Fibroblast of the aortic adventitia (primary cell): ENCODE measurements at places on chromosomes 16 and 17.
A peak's percentile ranks its signal among the peaks of the same experiment; 100 is the strongest.

DNA sequence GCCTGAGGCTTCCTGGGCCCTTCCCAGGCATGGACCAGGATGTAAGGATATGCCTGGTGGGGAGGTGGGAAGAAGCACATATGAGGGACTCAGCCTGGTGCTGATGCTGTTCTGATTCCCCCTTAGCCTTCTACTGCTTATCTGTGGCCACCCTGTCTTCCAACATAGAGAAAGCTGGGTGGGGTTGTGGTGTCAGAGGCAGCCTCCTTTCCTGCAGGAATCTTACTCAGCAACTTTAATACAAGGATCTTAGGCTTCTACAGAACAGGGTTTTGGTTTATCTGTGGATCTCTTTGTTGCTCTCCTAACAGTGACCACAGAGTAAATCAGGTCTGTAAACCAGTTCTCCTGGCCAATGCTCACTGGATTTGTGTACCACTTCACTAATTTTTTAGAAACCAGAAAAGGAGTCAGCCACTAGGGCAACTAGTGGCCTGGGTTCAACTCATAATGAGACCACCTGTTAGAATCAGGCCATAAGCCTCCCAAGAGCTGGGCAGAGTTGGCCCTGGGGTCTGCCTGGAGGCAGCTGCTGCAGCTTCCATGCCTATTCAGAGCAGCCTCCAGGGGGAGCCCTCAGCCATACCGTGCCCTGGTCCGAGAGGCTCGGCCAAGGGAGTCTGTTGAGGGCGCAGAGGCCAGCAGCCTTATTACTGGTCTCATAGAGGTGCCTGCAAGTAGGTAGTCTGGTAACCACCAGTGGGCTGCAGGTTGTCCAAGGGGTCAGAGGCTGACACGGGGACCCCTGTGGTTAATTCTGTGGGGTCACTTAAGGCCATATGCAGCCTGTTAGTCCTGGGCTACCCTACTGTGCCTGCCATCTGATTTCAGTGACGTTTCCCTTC is 7.1 kb downstream of the HAS3 start:
- DNase-seq: peak; percentile 35

DNA sequence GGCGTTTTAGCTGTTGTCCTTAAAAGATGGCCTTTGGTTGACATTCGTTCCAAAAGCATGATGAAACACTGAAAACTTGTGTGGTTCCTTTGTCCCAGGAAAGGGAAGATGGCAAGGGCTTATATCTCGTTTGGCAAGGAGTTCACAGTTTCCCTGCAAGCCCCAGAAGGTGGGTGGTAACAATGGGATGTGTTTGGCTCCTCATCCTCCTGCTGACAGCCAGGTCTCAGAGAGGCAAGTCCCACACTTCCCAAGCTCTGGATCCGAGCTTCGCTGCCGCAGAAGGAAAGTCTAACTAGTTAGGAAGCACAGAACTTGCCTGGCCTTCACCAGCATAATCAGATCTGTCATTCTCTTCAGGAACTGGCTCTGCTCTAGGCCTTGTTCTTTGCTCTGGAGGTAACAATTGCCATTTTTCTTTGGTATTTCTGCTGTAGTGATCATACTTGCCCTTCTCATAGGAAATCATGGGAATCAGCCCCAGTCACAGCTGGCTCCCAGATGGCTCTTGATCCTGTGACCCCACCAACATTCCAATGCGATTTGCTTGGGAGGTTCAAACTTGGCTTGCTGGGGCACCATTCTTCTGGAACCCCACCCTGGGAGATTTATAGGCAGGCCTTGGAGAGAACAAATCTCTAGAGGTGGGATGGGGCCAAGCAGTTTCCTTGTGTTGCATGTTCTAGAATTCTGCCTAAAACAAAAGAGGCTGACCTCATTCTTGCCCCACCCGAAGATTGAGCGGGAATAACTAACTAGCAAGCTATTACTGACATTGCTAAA is 17.9 kb downstream of the KPNA2 start:
- peak; percentile 99 for DNase-seq

DNA sequence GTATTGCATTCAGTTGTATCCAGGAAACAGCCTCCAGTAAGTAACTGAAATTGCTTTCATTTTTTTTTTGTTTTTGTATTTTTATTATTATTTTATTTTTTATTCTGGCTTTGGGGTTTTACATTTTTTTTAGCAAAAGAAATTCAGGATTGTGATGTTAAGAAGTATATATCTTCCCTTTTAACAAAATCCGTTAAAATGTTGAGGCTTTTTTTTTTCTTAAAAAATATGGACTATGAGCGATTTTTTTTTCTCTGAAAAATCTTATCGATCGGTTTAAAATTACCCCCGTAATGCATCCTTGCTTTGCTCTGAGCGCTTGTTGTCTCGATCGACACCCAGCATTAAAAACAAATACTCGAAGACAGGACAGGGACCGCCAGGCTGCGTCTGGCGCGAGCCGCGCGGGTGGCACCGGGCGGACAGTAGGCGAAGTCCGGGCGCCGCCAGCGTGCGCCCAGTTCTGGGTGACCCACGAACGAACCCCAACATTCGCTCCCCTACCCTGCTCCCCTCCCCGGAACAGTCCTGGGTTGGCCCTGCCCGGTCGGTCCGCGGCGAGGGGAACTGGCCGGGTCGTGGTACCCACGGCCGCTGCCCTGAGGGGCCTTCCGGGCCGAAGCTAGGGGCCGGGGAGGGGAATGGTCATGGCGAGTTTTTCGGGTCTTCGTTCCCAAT is 482 bp downstream of the BAHCC1 start:
- DNase-seq: no peak

GRCh38 chr16:81808933-81809480 is 29.9 kb downstream of the PLCG2 start:
- no peak for DNase-seq

GRCh38 chr17:40910441-40910841 is 25.4 kb upstream of the KRT20 start:
- peak; percentile 77 for DNase-seq

- no peak for DNase-seq
Measured at GRCh38 chr17:72264682-72265405, 144.0 kb downstream of the SOX9 start.

GRCh38 chr16:46908540-46909372 is 24.6 kb downstream of the GPT2 start:
- peak; percentile 73 for DNase-seq

DNA sequence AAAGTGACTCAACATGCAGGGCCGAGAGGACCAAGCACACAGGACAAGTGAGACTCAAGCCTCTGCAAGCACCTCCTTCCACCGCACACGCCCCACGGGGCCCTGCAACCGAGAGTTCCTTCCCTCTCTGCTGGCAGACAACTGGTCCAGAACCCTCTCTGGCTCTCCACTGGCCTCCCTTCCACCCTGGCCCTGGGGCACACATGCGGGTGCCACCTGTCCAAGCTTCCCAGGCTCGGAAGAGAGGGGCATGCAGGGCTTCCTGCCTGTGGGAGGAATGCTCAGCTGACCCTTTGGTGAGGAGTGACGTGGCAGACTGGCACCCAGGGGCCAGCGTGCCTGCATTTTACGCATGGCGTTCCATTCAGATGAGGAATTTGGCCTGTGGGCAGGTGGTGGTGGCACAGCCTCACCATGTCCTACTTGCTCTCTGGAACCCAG is 59.8 kb downstream of the PIPOX start:
- DNase-seq: no peak

- peak; percentile 60 for DNase-seq
Measured at GRCh38 chr17:3865176-3865575, 19.1 kb upstream of the NCBP3 start.

DNA sequence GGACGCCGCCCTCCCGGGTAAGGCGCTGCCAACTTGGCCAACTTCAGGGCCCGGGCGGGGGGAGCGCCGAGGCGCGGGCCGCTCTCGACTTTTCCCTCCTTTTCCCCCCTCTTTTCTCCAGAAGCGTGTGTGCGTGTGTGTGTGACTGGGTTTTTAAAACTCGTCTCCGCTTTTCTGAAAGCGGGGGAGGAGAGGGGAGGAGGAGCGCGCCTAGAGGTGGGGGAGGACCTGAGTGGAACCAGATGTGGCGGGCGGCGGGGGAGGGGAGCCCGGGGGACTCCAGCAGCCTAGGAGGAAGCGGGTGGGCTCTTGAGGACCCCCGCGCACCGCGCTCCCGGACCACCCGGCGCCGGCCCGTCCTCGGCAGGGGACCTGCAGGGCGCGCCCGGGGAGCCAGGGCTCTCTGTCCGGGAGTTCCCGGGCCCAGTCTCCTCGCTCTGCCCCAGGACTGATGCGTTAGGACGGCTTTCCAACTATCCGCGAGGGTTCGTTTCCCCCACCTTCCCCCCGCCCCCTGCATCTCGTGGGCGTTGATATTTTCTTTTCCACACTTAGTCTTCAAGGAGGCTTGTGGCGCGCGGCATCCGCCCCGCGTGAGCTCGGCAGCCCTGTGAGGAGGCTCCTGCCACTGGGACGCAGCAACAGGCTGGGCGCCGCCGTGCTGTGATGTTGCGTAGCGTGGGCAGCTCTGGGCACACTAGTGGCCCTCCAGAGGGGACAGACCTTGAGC is 599 bp downstream of the MRC2 start:
- DNase-seq: peak; percentile 82

DNA sequence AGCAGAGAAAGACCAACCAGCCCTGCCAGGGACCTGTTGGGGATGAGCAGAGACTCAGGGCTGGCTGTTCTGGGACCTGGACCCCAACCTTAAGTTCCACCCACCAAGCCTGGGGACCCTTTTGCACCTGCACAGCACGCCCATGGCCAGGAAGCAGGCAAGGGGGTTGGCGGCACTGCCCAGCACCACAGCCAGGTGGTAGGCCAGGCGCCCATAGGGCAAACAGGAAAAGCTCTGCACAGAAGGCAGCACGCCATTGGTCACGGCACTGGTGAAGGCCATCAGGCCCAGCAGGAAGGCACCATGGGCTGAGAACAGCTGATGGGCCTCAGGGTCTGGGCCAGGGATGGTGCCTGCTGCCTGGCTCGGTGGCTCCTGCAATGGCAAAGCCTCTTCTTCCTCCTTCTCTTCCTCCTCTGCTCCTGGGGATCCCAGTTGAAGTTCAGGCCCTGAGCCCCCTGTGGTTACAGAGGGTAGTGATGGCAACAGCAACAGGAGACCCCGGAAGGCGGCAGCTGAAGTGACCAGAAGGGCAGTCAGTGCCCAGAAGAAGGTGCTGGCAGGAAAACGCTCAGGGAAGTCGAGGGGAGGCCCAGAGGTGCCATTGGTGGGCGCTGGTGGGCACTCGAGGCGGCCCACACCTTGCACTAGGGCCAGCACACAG is 1.7 kb downstream of the SLC52A1 start:
- no peak for DNase-seq

GRCh38 chr16:55271945-55272513 is 52.0 kb upstream of the IRX6 start:
- no peak for DNase-seq

DNA sequence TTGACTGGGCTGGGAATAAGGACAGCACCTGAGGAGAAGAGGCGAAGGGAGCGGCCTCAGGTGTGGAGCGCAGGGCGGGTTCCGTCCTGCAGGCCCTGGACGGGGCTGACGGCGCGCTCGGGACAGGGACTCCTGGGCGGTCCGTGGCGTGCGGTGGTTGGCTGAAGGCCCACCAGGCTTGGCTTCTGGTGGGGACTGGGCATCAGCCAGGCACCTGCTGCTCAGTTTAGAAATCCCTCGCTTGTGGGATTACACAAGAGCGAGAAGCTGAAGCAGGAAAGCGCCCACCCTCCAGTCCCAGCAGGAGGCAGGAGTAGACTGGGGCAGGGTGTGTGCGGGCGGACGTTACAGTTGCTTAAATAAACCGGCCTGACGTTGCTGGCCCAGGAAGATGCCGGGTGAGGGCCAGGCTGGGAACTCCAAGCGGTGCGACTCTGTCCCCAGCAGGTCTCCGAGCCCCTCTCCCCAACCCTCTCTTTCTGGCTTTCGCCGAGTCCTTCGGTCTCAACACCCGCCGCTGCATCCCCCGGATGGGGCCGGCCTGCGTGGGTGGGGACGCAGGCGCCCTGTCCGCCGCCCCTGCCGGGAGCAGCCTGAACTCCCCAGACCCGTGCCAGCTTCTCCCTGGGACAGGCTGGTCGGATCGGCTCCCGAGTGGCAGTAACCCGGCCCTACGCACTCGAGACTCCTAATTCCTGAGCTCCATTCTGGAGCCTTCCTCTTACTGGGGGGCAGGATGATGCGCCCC is 639 bp downstream of the MIF4GD start:
- peak; percentile 70 for DNase-seq

- DNase-seq: no peak
Measured at GRCh38 chr17:63880706-63881105, 1.0 kb downstream of the GH2 start.

- DNase-seq: peak; percentile 24
Measured at GRCh38 chr17:37742116-37742761, 2.6 kb downstream of the HNF1B start.

DNA sequence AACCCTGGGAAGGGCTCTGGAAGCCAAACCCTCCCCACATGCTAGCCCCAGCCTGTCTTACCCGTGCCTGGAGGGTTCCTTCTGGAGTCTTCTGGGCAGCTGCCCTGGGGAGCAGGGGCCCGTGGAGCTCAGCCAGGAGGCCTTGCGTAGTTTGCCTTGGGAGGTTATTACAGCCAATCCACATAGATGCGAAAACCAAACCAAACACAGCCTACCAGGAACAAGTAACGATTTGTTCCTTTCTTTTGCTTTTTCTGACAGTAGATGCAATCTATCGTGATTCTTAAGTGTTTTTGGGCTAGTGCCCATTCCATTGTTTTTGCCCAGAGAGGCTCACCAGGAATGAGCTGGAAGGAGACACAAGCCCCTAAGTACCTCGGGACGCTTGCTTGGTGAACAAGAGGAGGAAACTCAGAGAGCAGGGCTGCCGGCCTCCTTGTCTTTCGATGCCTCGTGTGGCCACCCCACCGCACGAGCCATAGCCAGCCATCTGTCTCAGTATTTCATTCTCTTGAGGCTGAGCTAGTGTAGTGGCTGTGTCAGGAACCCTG is 102.7 kb upstream of the NOL11 start:
- DNase-seq: peak; percentile 56

DNA sequence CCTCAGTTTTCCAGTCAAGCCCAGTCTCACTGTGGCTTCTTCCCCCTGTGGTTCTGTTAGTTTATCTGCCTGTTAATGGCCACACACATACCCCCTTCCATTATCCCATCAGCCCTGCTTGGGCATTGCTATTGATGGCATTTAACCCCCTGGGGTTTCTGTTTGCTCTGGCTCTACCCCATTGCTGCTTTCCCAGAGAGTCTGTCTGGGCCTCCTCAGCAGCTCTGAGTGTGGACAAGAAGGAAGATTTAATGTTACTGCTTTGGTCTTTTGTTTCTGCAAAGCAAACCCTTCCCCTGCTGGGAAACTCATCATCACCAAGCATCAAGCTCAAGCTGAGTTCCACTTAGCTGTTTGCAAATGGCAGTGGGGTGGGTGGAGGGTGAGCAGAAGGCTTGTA is 162.7 kb downstream of the CCT6B start:
- no peak for DNase-seq

GRCh38 chr17:55286681-55287589 is 22.2 kb downstream of the HLF start:
- DNase-seq: peak; percentile 62

GRCh38 chr16:54106057-54106456 is 180.5 kb downstream of the IRX3 start:
- no peak for DNase-seq

DNA sequence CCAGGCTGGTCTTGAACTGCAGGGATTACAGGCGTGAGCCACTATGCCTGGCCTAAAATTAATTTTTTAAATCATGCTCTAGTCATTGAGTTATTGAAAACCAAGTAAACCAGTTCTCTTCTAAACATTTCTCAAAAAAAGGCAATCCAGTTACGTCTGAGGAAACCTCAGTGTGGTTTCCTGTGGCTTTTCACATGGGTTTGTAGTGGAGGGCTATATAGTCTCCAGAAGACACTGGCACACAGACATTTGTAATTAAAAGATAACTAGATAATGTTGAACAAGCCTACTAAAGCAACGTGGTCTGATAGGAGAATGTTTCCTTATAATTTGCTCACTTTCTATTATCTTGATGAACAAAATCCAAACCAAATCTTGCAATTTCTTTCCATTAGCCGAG is 5.2 kb upstream of the TOB1 start:
- DNase-seq: no peak

- no peak for DNase-seq
Measured at GRCh38 chr16:2212362-2213324, 2.0 kb upstream of the BRICD5 start.
